ENCODE measurements at places on chromosomes 3 and 15.

DNA sequence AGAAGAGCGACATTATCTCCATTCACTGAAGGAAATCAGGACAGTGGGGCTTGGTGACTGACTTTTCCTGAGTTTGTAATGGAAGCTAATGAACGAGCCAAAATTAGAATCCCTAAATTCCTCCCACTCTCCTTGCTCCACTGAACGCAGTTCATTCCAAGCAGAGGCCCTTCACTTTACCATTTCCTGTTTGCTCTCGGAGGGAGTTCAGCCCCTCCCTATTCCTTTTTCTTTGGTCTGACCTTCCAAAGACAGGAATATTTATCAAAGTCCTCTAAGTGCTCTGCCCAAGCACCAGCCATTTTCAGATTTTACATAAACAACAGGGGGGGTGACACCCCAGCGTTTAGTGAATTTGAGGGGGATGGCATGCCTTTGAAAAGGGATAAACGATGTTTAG, 24.0 kb upstream of the PTPRG start:
- no peak for DNase-seq

DNA sequence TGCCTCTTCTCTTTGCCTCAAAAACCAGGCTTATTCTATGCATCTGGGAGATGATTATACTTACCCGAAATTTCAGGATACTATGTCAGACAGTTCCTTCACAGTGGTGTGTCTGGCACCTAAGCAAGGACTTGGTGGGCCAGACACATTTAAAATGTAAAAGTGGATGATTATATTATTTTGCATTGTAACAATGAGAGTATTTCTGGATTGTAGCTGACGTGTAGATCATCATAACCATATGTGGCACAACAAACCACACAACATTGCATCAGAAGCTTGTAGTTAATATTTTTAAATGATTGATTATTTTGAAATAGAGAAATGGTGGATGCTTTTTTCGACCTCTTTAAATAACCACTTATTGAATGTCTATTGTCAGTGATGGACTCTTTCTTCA, 109.0 kb downstream of the TIGIT start:
- DNase-seq = no peak

GRCh38 chr3:127753338-127753737, 69.0 kb downstream of the MGLL start:
- DNase-seq = no peak

GRCh38 chr3:173398111-173398479, 551 bp downstream of the NLGN1 start:
- DNase-seq = no peak

DNA sequence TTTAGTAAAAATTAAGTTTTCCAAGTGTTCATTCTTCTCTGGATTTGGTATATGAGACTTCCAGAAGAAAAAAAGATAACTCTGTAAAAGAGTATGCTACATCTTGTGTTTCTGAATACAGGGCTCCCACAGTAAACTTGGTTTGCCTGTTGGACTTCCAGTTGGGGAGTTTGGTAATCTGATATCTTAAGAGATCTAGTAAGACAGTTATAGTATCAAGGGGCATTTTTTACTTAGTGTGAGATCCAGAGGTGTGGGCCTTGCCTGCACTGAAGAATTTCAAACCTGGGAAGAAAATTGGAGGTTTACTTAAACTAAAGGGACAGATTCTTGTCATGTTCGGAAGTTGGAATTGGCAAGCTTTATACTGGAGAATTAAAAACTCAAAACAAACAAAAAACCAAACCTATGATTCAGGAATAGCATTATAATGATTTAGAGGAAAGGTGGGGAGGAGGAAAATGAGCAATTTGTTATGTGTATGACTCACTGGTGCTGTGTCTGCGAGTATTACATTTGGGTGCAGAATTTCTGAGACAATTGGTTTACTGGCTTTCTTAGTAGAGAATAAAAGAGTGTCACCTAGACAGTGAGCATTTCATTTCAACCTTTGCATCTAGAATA, 58.9 kb upstream of the ULK4 start:
- DNase-seq = no peak

- DNase-seq = no peak
Measured at GRCh38 chr3:149455366-149455765, 19.1 kb upstream of the TM4SF4 start.

GRCh38 chr15:80418892-80419537, 14.8 kb downstream of the ARNT2 start:
- no peak for DNase-seq

DNA sequence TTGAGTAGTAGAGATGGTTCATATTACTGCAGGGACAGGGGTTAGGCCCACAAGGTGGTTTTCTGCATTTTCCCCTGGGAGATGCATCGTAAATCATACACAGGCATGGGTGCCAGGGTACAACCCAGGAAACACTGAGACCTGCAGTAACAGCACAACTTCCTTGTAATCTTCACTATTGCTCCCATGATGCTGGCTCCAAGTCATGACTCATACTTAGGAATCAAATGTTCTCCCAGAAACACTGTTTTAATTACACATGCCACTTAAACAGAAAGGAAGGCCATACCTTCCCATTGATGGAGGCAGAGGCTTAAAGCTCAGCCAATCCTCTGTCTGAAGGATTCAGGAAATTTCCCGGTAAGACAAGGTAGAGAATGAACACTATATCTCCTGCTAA, 106.5 kb downstream of the ERC2 start:
- no peak for DNase-seq

DNA sequence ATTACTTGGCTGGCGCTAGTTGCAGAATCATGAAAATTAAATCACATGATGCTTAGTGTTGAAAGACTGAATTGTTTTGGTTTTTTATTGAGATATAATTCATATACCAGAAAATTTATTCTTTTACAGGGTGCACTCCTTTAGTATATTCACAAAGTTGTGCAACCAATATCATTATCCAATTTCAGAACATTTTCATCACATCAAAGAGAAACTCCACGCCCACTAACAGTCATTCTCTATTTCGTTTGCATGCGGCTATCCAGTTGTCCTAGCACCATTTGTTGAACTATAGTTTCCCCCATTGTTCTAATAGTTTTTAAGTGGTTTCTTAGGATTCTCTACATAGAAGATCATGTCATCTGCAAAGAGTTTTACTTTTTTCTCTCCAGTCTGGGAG, 3.7 kb downstream of the EHD4 start:
- no peak for DNase-seq

GRCh38 chr15:78075490-78076230, 1.9 kb downstream of the TBC1D2B start:
- DNase-seq = no peak

DNA sequence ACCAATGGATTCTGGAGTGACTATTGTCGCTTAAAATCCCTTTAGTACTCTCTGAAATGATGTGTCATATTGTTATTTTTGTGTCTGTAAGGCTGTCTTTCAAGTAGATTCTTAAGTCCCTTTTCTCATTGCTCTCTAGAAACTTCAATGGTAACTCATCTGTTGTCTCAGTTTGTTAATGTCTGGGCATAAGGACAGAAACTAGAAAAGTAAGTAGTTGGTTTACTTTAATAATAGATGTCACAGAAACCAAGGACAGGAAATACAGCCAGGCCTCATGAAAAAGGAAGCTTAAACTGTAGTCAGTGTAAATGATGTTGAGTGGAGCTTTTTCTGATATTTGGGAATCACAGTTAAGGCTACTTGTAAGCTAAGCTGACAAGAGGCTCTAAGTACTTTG, 730.2 kb upstream of the DPPA4 start:
- DNase-seq = no peak

GRCh38 chr3:140546649-140547048, 131.2 kb upstream of the TRIM42 start:
- DNase-seq = no peak

DNA sequence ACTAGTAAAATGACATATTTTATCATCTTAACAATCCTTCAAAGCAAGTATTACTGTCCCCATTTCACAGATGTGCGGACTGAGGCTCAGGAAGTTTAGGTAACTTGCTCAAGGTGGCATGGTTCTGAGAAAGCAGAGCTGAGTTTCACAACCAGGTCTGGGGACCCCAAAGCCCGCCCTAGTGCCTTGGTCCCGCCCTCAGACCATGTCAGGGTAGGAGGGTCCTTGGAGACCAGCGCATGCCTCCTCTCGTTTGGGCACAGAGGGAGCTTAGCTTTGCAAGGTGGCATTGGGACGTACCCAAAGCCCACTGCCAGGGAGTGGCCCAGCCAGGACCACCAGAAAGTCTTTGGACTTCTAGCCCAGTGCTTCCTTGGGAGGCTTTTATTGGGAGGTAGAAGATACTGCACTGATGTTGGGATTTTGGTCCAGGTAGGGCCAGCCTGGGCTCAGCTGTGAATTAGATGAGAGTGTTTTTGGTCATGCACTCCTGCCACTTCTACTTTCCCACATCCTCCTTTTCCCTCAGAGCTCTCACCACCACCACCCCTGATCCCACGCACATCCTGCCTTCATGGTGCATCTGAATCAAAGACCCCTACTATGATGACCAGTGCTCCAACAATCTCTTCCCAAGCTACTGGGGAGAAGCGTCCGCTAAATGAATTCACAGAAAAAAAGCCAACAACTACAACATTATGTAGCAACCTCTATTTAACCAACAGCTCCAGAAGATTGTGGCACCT, 307.9 kb downstream of the TLE3 start:
- DNase-seq = no peak

GRCh38 chr3:66039590-66039887, 821 bp upstream of the MAGI1 start:
- no peak for DNase-seq

GRCh38 chr3:169558371-169558770, 105.1 kb downstream of the MECOM start:
- no peak for DNase-seq

- DNase-seq = no peak
Measured at GRCh38 chr3:176992565-176992964, 204.7 kb downstream of the TBL1XR1 start.

GRCh38 chr15:34031987-34032760, 6.8 kb downstream of the AVEN start:
- no peak for DNase-seq

- no peak for DNase-seq
Measured at GRCh38 chr3:35705904-35706303, 66.6 kb downstream of the ARPP21 start.

- DNase-seq = no peak
Measured at GRCh38 chr3:25594007-25594502, 70.7 kb downstream of the TOP2B start.

DNA sequence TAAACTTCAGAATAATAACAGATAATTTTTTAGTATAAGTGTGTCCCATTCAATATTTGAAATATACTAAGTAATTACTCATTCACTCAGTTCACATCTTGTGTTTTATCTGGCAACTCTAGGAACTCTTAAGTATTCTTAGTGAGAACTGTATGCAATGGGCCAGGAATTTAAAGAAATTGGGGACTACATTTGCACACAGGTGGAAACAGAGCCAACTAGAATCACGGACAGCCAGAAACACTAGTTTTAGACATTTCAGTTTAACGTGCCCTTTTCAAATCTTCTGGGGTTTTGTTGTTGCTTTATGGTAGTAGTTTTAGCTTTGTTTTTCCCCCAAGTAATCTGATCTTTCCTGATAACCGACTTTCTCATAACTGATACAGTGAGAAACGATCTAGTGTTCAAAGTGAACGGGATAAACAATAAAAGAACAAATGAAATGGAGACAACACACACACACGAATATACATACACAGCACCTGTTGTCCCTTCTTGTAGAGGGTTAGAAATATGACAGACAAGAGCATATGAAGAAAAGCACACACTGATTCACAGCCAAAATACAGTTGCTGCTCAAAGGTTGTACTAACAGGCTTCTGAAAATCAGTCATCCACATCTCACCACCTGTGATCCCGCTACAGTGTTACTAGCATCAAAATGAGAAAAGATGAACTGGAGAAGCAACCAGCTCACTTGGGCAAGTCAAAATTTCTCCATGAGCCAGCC, 167.0 kb downstream of the FMN1 start:
- no peak for DNase-seq

DNA sequence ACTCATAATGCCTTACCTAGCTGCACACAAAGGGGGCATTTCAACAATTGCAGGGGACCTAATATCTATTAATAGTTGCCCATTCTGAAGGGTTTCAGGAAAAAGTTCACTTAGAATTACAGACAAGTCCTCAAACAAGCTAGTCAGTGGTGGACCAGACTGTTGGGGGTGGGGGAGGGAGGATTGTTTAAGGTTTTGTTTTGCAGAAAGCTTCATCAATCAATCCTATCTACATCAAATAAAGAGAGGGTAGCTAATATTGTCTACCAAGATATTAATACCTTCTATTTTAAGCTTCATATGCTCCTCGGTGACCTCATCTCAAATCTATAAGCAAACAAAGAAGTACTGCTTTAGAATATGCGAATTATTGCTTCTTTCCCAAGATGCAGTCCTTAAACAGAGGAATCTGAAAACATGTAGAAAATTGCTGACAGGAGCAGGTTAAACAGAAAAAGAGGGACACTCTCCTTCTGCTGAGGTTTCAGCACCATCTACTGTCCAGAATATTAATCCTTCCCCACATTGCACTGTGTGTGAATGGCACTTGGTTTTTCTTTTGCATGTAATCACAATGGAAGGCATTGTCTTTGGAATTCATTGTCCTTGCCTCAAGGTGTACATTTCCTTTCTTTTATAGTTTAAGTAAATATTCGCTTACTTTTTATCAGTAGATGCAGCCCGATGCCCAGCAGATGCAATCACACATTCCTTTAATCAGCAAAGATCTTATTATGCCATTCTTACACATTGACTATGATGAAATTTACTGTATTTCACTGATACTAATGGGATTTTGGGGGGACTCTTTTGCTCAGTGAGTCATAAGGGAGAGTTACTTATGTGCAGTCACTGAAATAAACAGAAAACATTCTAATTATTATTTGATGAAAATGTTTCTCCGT, 94.7 kb downstream of the IL5RA start:
- no peak for DNase-seq

GRCh38 chr3:57179580-57180410, 14.6 kb upstream of the IL17RD start:
- no peak for DNase-seq

- DNase-seq = no peak
Measured at GRCh38 chr3:159029306-159030026, 227.6 kb downstream of the MFSD1 start.
